Activated CD4-positive, alpha-beta T cell treated with anti-CD3 and anti-CD28 coated beads for 48 hours (primary cell): ENCODE measurements at places on chromosomes 3 and 15.

GRCh38 chr3:12994357-12994606 is 78.9 kb downstream of the IQSEC1 start:
- no peak for DNase-seq

- DNase-seq: no peak
These were observed 379.1 kb downstream of the CADM2 start for GRCh38 chr3:85337895-85338294.

DNA sequence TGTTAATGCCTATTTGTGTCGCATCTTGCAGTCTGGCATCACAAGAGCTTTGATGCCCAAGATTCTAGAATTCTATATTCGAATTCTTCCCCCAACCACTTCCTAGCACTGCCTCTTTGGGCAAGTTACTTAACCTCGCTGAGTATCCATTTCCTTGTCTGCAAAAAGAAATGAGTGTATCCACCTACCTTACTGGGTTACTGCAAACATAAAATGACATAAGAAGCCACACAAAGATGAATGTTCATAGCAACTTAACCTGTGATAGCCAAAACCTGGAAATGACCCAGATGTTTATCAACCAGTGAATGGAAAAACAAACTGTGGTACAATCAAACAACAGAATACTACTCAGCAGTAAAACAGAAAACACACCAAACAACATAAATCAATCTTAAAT is 24.9 kb downstream of the RFTN1 start:
- no peak for DNase-seq

DNA sequence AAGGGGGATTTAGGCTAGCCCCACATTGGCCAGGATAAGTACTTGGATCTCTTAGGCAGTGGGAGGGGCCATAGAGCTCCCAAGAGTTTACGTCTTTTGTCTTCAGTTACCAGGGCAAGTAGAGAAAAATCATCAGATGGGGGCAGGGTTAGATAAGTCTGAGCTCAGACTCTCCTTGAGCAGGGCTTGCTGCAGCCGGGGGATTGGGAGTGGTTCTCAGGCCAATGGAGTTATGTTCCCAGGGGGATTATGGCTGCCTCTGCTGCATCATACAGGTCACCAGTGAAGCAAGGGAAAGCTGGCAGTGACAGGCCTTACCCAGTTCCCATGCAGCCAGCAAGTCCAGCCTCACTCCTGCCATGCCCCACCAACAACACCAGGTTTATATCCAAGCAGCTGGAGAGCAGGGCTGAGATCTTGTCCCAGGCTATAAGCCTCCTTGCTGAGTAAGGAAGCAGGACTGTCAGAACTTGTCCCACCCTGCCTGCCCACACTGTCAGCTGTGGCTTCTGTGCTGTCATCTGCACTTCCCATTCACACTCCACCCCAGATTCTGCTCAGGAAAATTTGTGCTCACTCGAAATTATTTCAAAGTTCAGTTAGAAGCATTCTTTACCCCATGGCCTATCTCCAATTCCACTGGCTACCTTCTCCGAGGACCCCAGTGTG is 215.3 kb downstream of the FAM43A start:
- no peak for DNase-seq

DNA sequence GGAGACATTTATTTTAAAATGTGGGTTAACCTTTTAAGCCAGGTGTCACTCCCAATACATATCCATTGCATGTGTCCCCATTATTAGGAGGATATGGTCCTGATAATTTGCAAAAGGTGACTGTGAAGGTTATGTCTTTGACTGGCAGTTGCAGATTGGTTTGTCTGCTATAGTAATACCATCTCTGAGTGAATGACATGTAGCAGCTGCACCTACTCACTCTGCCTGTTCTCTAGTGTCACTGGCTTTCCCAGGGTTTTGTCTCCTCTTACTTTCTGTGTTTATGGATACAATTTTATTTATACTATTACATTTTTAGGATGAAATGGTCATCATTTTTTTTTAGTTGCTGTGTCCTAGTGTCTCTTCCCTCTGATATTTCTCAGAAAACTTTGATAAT is 393.2 kb downstream of the C3orf38 start:
- DNase-seq: no peak

DNA sequence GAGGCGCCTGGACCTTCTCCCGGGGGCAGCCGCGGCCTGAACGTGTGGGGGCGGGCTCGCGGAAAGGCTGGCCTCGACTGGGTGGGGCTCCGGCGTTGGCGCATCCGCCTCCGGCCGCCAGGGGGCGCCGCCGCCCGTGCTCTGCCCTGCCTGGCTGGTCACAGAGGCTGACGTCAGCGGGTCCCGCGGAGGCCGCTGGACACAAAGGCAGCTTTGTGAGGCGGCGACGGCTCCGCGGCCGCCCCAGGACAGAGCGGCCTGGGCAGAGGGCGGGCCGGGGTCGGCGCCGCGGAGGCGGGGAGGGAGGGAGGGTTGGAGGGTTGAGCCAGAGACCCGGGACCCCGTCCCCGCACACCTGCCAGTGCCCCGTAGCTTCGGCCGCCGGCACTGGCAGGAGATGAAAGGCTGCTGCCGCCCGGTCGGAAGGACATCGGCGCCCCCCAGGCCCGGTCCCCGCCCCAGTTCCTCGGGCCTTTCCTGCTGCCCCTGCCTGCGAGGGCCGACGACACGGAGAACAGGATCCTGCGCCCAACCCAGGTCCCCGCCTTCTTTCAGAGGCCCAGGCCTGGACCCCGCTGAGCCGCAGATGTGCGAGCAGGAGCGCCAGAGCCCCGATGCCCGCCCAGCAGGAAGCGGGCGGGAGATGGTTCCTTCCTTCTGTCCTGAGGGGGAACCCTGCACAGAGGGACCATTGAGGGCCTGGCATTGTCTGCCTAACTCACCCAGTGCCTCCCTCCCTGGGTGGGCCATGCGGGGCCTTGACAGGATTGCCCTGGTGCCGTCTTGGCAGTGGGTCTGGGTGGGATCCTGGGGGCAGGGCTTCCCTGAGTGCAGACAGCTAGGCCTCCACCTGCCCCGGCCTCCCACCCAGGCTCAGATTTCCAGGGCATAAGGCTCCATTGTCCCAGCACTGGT is 8.7 kb upstream of the SEMA3B start:
- DNase-seq: peak; percentile 89

- DNase-seq: no peak
These were observed 170.2 kb downstream of the SUCNR1 start for GRCh38 chr3:152043620-152044019.

GRCh38 chr3:27528791-27529190 is 44.6 kb upstream of the SLC4A7 start:
- DNase-seq: no peak

DNA sequence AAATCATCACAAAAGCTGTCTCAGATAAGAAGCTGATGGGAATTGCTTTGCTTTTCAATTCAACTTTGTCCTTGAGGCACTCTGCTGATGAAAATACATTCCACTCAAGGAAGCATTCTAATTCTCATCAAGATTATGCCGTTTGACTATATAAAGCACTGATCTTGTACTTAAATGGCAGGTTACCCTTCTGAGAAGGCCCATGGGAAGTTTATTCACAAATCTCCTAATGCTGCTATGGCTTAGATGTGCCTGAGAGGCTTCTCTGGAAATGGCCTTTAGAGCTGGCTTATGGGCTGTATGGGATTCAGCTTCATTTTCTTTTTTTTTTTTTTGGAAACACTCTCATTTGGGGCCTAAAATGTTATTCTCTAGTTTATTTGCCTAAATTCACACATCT is 69.7 kb upstream of the ARNT2 start:
- DNase-seq: no peak

DNA sequence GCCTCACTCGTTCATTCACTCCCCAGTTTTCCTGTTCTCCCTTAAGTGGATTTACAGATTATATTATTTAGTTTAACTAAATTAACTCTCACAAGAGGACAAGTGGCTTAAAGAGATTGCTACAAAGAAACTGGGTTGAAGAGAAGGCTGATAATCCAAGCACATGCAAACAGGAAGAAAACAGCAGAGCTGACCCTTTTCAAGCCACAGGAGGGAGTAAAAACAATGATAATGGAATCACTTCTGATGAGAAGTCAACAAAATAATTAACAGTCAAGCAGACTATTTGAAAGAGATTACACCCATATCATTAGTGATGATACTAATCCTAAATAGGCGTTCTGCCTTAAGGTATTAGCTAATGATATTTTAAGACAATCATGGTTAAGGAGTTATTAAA is 31.7 kb downstream of the BOC start:
- no peak for DNase-seq

GRCh38 chr15:96158938-96159337 is 171.6 kb upstream of the NR2F2 start:
- DNase-seq: no peak

GRCh38 chr15:68348081-68348480 is 70.5 kb downstream of the FEM1B start:
- peak; percentile 29 for DNase-seq

DNA sequence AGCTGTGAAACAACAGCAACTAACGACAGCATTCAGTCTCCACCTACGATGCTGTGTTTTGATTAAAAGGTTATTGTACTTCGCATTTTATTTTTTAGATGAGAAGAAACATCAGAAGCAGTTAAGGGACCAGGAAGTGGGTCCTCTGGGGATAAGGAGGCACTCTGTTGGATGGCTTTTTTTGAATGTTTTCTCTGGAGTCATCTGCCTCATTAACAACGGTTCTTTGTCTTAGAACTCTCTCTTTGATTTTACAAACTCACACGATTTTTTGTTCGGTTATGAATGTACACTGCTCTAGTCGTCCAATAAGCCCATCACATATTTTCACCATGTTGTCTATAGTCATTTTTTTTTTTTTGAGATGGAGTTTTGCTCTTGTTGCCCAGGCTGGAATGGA is 36.0 kb upstream of the ARPIN start:
- no peak for DNase-seq

GRCh38 chr15:33649217-33649933 is 318.9 kb upstream of the CHRM5 start:
- DNase-seq: no peak

DNA sequence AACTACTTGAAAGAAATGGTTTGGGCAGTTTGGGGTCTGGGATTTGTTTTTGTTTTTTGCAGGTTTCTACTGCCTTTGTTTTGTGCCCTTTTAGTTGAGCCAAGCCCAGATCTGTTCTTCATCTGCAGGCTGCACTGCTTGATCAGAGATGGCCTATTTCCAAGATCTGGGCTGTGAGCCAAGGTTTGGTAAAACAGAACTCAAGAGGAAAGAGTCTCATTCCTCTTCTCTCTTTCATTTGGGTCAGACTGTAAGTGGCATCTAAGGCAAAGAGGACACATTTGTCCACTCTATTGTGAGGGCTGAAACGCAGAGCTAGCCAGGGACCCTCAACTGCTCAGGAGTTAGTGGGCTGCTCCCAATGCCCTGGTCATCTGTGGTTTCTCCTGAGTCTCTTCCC is 104.4 kb upstream of the UBE3A start:
- DNase-seq: no peak

- no peak for DNase-seq
These were observed 112.9 kb downstream of the CORO2B start for GRCh38 chr15:68691705-68692104.

DNA sequence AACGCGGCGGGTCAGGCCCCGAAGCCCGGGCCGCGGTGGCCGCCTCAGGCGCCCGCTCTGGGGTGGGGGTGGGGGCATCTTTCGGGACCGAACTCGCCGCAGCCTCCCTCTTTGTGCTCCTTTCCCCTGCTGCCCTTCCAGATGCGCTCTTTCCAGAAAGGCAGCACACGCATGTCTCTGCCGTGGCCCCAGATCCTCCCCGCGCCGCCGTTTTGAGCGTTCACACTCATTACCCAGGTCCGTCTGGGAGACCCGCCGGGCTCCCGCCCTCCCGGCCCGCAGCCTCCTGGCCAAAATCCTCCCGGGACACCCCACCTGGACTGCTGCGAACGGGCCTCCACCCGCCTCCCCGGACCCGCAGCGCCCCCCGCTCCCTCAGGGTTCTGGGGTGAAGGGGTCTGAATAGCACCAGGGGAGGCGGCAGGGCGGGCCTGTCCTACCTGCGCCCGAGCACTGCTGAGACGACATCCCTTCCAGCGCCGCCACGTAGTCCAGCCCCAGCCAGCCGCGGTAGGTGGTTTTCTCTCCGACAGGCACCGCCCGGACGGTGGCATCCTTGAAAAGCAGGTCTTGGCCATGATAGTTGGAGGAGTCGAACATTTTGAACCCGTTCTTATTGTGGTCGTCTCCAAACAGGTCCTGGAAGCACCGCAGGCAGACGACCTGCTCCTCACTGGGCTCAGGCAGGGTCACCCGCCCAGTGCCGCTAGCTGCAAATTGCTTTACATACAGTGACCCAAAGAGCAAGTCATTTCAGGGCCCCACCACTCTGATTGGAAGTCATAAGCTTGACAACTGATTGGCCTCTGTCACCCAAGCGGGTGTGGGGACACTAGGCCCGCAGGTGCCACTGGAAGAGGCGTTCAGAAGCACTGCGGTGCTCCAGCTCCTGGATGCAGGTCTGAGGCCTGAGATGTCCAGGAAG is 25.9 kb downstream of the MELTF start:
- DNase-seq: peak; percentile 54

GRCh38 chr15:25655207-25655948 is 207.7 kb downstream of the ATP10A start:
- no peak for DNase-seq

DNA sequence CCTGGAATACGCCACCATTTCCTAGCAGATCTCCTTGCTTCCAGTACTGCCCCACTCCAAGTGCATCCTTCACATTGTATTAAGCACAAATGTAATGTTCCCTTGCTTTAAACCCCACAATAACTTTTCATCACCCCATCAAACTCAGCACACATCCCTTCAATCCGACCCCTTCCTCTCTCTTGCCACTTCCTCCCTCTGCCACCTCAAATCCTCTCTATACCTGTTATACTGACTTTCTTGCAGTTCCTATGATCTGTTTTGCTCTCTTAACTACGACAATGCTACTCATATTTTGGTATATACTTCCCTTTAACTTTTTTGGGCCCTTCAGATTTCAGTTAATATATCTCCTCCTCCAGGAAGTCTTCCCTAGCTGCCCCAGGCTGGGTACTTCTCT is 14.1 kb downstream of the PARL start:
- no peak for DNase-seq

GRCh38 chr15:22918056-22918455 is 62.1 kb downstream of the CYFIP1 start:
- no peak for DNase-seq

GRCh38 chr3:117191245-117191644 is 481.7 kb downstream of the TUSC7 start:
- no peak for DNase-seq

DNA sequence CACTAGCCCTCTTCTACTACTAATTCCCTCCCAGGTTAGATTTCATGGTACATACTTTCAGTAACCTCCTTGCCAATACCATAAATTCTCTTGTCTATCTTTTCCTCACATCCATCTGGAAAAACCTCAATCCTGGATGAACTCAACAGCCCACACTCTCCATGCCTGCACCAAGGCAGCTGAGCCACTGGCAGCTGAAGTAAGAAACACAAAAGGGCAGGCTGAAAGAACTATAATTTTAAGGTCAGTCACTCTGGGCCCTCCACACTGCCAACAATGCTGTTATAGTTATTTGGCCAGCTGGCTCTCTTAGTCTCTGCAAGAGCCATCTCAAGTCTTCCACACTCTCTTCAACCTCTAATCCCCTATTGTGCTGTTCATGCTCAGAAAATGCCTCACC is 15.1 kb upstream of the TIPARP start:
- no peak for DNase-seq

DNA sequence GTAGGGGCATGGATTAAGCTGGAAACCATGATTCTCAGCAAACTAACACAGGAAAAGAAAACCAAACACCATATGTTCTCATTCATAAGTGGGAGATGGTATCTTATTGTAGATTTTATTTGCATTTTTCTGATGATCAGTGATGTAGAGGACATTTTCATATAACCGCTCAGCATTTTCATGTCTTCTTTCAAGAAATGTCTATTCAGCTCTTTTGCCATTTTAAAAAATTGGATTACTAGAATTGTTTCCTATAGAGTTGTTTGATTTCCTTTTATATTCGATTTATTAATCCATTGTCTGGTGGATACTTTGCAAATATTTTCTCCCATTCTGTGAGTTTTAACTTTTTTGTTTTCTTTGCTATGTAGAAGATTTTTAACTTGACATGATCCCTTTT is 682.2 kb upstream of the BCHE start:
- DNase-seq: no peak
